ENCODE measurements at places on chromosomes 4 and X.

GRCh38 chr4:78845472-78845871 lies 69.3 kb downstream of the BMP2K start:
- DNase-seq = no peak

DNA sequence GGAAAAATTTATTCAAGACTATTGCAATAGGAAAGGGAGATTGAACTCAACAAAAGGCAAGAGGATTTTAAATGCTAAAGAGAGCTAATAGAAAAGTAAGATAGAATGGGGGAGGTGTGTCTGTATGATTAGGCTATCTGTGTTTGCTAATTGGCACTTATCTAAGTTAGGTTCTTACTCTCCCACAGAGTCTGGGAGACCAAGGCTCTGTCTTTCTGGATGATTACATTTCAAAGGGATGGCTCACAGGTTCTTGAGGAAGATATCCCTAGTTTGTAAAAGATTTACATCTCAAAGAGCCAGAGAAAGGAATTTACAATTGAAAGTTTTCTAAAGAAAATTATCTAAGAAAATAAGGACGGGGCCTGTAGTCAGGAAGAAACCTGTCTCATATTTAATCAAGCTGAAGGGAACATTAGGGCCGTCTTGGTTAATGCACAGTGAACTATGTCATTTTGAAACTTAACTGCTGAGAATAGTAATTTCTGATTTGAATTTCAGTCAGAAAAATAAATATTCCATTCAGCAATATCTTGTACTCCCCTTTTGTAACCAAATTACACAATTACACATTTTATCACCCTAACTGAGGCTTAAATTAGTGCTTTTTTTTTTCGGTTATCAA lies 75.8 kb downstream of the MAGEB10 start:
- no peak for DNase-seq

DNA sequence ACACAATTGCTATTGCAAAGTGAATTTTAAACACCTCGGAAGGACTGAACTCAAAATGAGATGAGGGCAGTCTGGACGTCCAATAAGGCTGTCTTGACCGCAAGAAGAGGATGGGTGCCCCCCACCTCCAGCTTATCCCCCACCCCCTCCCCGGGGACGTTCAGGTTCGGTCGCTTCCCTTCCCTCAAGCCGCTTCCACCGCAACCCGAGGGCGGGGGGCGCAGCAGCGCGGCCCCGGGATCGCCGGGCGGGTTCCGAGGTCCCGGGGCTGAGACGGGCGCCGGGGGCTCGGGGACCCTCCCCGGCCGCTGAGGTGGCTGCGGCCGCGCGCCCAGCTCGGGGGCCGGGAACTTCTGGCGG lies 480 bp downstream of the USP46 start:
- DNase-seq = no peak

DNA sequence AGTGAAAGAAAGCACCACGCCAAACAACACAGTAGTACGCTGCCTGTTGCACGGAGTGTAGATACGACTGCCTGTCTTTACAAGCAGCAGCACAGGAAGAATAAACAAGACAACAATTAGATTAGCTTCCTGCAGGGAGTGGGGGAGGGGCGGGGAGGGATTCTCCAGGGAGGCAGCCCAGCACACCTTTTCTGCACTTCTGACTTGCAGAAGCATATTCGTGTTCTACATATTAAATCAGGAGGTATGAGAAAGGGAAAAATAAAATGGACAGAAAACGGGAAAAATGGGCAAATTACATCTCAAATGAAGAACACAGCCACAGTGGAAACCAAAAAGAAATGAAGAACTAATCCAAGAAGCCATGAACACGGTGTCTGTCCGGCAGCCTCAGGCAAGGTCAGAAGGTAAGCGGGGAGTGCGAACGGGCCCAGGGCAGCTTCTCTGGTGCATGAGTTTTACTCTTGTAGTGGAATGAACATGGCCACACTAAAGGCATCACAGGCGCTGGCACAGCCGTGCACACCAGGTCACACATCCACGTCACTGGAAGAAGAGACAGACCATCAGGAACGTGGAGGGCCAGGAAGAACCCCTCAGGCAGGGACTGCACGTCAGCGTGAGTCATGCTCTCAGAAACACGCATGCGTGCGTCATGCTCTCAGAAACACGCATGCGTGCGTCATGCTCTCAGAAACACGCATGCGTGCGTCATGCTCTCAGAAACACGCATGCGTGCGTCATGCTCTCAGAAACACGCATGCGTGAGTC lies 20.1 kb upstream of the ADRA2C start:
- no peak for DNase-seq

GRCh38 chr4:3297066-3297859 lies 4.4 kb downstream of the RGS12 start:
- DNase-seq = no peak

- DNase-seq = no peak
These were observed 77.9 kb downstream of the CLNK start for GRCh38 chr4:10606483-10607155.
